ENCODE measurements at places on chromosomes 11 and 22.
A peak's percentile ranks its signal among the peaks of the same experiment; 100 is the strongest.

- no peak for DNase-seq
Measured at GRCh38 chr11:13269775-13270174, 7.8 kb upstream of the BMAL1 start.

- no peak for DNase-seq
Measured at GRCh38 chr11:25159341-25159740, 662.5 kb downstream of the LUZP2 start.

DNA sequence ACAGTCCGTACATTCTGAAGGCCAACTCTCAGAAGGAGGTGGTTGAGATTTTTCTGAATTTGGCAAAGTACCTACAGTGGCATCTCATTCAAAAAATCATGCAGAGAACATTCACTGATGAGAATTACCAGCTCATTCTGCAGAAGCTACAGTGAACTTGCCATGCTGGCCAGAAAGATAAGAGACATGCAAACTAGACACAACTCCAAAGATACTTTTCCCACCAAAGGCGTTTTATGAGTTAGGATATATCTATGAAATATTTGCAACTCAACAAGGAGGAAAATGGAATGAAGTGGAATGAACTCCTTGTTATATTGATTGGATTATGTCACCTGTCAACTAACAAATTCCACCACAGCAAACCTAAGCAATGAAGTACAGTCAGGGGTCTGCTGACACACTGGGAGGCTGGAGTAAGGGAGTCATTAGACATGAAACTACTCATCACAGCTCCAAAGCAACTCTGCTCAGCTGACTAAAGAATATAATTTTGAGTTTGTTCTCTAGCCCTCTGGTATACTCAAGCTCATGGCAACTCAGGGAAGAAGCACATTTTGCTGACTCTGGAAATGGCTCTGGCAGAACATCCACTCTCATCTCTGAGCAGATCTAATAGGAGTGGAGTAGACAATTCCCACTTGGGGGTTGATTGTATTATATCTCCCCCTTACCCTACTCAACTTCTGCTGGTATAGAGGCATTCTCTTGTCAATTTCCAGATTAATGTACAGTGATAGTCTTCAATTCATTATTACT lies 22.9 kb downstream of the MAML2 start:
- DNase-seq = no peak

DNA sequence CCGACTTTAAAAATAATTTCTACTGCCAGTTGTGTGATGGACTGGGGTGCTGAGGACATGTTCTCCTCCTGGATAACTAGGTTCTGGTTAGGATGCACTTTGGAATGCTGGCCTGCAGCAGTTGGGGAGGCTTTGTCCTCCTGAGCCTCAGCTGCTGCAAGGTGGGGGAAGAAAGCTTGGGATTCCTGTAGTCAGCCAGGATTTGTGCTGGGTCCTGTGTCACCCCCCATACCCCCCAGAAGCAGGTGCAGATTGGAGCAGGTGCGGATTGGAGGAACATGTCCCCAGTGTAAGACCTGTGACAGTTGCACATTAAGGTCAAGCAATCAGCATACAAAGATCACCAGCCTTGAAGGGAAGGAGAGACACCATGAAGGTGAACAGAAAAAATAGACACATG lies 51.1 kb downstream of the MED15 start:
- DNase-seq = no peak

GRCh38 chr11:94472916-94473799 lies 20.5 kb downstream of the MRE11 start:
- DNase-seq = peak; percentile 75

GRCh38 chr11:126456783-126457542 lies 101.5 kb downstream of the ST3GAL4 start:
- DNase-seq = no peak

- no peak for DNase-seq
Measured at GRCh38 chr11:13000721-13001120, 8.4 kb upstream of the RASSF10 start.

DNA sequence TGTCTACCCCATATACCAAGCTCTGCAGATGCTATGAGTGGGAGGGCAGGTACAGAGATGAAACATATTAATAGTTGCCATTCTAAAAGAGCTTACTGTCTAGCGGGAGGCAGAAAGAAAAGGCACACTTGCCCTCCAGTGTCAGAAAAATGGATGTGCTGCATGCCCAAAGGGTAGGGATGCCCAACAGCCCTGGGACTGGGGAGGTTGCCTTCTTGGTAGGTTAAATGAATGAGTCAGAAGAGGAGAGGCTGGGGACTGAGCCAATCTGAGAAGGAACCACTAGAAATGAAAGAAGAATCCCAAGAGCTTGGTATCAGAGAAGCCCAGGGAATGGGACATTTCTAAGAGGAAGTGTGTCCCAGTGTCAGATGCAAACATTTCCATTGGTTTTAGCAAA lies 1.2 kb downstream of the BIRC3 start:
- no peak for DNase-seq

DNA sequence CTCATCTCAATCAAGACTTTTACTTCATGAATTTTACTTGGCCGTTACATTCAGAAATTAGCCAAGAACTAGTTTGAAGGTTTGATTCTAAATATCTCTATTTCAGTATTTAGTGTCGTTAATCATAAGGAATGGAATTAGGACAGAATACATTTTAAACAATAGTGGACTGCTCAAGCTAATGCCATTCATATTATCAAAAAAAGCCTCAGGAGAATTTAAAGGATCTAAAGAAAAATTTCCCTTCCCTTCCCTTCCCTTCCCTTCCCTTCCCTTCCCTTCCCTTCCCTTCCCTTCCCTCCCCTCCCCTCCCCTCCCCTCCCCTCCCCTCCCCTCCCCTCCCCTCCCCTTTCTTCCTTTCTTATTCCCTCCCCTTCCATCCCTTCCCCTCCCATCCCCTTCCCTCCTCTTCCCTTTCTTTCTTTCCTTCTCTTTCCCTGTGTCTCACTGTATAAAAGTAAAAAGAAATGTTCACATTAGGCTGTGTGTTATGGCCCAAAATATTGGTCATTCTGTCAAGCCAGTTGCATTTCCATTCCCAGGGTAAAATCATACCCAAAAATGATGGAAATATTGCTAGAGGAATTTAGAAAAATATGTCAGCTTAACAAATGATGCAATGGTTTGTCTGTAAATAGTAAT lies 717.8 kb downstream of the LUZP2 start:
- no peak for DNase-seq

DNA sequence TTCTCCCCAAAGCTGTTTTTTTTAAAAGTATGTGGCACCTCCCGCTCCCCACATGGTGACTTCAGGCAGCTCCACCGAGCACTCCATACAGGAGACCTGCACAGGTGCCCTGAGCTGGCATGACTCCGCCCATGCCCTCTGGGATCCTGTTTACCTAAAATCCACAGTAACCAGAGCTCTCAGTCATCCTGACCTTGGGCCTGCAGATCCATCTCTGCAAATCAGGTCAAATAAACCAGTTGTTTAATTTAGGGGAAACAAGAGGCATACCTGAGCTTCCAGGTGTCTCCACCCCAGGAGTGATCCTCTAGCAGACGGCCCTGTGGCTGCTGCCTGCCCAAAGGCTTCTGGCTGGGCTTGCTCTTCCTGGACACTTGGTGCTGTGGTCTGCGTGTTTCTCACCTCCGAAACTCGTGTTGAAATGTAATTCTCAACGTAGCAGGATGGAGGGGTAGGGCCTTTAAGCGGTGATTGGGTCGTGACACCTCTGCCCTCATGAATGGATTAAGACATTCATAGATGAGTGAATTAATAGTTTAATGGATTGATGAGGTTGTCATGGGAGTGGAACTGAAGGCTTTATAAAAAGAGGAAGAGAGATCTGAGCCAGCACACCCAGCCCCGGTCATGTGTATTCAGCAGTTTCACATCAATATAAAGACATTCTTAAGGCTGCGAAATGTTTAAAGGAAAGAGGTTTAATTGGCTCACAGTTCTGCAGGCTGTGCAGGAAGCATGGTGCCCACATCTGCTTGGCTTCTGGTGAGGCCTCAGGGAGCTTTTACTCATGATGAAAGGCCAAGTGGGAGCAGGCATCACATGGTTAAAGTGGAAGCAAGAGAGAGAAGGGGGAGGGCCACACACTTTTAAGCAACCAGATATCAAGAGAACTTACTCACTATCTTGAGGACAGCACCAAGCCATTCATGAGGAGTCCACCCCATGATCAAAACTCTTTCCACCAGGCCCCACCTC lies 34.1 kb downstream of the LINC01488 start:
- peak; percentile 56 for DNase-seq

DNA sequence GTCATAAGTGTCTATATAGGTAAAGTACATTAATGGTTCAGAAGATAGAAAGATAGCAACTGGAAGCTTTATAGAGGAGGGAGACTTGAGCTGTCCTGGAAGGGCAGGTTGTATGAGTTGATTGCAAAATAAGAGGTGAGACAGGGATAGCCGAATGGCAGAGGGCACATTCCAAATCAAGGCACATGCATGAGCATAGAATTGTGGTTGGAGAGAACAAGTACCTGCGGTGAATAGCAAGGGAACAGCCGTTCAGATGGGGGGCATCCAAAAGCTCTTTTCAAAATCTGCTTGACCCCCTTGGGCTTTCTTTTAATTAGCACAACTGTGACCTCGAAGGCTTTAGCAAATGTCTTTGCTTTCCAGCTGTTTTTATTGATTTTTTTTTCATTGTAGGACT lies 473.0 kb upstream of the CCDC90B start:
- DNase-seq = no peak

DNA sequence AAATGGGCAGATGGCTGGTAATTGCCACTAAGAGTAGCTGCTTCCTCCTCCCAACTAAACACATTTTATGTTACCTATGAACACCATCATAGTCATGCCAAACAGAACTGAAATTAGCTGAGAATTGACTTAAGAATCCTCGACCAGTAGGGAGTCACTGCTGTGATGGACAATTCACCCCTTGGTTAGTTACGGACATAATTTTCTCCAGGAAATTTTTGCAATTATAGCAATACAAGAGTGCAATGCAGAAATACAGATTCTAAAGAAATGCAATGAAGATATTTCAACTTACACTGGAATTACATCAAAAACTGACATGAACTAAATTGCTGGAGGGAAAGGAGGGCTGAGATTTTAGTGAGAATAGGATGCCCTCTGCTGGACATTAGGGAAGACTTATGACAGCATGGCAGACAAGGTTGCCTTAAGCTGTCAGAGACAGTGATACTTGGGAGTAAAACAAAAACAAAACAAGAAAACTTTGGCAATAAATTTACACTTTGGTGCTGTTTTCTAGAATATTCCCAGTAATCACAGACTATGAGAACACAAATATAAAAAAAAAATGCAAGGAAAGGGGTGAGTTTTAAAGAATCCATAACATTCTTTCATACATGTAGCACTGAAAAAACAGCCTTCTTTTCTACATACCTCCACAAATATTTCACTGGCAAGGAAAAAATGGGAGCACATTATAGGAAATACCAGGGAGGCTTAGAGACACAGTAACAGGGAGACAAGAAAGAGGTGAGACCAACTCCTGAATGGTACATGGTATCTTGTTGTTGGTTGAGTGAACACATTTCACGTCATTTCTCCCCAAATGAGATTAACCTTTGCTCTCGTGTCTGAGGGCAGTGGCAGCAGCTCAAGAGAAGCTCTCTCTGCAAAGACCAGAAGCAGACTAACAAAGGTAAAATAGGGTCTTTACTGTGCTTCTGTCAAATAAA lies 11.2 kb upstream of the PPP2R1B start:
- peak; percentile 59 for DNase-seq

GRCh38 chr22:45657701-45658100 lies 13.9 kb upstream of the ATXN10 start:
- no peak for DNase-seq

DNA sequence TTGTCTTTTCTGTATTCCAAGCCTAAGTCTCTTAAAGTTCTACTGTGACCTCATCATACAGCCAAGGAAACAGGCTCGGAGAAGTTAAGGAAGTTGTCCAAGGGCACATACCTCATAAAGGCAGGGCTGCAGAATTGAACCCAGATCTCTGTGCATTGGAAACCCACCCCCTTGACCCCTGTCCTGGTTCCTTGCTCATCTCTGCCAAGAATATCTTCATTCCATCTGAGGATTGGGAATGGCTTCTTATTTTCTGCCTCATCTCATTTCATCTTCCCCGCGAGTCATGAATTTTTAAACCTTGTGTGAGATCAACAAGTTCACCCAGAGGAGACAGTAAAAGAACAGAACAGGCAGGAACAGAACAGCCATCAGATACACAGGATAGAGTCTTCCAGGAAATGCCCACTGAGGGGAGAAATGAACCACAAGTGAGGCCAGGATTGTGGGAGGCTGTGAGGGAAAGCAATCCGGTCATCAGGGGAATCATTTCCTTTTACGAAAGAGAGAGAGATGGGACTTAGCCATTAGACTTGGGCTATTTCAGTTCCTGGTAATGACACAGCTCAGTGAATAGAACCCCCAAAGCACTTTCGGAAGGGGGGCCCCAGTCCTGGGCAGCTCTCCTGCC lies 34.4 kb upstream of the LRRC10B start:
- DNase-seq = no peak

- DNase-seq = no peak
Measured at GRCh38 chr22:25174156-25174887, 25.3 kb upstream of the CRYBB3 start.

DNA sequence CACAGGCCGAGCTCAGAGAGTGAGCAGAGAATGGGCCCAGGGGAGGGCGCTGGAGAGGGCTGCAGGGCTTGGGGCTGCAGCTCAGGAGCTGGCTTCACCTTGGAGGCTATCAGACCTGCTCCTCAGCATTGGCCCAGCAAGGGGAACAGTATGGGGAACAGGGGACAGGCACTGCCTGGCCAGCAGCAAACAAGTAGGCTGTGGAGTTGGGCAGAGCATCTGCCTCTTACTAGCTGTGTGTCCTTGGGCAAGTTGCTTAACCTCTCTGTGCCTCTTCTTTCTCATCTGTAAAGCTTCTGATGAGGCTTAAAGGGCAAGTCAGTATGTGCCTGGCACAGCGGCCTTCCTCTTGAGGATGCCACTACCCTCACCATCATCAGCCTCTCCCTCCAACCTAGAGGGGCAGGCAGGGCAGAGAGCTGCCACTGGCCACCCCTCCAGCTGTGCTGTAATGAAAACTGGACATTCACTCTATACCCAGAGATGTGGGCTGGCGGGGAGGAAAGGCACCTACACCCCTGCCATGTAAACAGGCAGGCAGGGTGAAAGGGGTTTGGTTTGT lies 7.5 kb upstream of the CDKN1C start:
- no peak for DNase-seq

Data from inflammatory macrophage (primary cell).